HCT116 (cell line): ENCODE measurements at places on chromosomes 16 and 17. TPM values are rescaled to one million over a fixed set of nuclear protein-coding genes. Genes with fewer than 3 reads are reported as not detected.

HOXB5 gene
- 19.8 TPM for total RNA-seq

NOS2 gene
- 0.07 TPM for total RNA-seq

TBC1D3C gene
- total RNA-seq, result 0.22 TPM

KRT33A gene
- not detected for total RNA-seq

CDYL2 gene
- 0.10 TPM for total RNA-seq

SLC5A10 gene
- total RNA-seq, result not detected

USP6 gene
- total RNA-seq, result 0.10 TPM

MYLK3 gene
- total RNA-seq, result 0.22 TPM

EFNB3 gene
- total RNA-seq, result 0.07 TPM

GFAP gene
- not detected for total RNA-seq

SLC13A2 gene
- total RNA-seq, result not detected

DLX4 gene
- 14.0 TPM for total RNA-seq

MT3 gene
- not detected for total RNA-seq

CCDC200 gene
- total RNA-seq, result not detected

CMTM2 gene
- total RNA-seq, result 0.42 TPM

C1QL1 gene
- 3.5 TPM for total RNA-seq

UMOD gene
- not detected for total RNA-seq

CACNB1 gene
- 13.0 TPM for total RNA-seq

TBC1D3B gene
- 11.3 TPM for total RNA-seq

KRTAP17-1 gene
- not detected for total RNA-seq

CES3 gene
- total RNA-seq, result 10.8 TPM

C16orf54 gene
- total RNA-seq, result 0.15 TPM

ABCC3 gene
- 66.2 TPM for total RNA-seq

MEOX1 gene
- not detected for total RNA-seq

HS3ST3A1 gene
- total RNA-seq, result not detected

KRT9 gene
- total RNA-seq, result 0.15 TPM

LRRC37B gene
- 8.8 TPM for total RNA-seq

SCPEP1 gene
- total RNA-seq, result 28.3 TPM
